ENCODE measurements at places on chromosomes 12 and 14.
A peak's percentile ranks its signal among the peaks of the same experiment; 100 is the strongest.

DNA sequence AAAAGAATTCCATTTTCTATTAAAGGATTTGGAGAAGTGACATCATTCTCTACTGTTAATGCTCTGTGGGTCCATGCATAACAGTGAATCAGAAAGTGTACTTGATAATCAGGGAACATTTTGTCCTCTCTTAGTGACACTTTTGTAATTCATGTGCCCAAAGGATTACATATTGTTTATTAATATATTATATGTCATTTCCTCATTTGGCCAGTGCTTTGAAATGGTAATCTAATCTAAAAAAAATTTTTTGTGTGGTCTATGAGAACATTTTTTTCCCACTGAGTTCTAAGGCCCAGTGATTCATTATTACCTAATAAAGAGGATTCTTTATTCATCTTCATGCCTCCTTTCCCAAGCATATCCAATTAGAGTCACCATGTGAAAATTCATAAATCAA lies 79.7 kb upstream of the MYF6 start:
- DNase-seq: peak; percentile 57

- DNase-seq: no peak
These were observed 1.0 kb downstream of the NAA25 start for GRCh38 chr12:112107306-112108201.

DNA sequence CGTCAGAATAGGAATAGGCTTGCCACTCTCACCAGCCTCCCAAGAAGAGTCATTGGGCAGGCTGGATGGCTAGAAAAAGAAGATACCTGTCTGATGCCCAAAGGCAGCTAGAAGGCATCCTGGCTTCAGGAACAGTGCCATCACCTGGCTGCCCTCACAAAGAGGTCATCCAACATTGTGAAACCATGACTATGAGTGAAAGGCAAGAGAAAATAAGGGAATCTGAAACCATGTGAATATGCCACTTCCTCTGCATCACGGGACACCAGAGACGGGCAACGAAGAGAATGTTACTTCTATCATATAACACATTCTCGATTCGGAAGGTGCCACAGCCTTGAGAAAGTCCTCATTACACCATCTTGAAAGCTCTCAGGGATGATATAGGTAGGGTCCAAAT lies 182.0 kb downstream of the DAD1 start:
- no peak for DNase-seq

- no peak for DNase-seq
These were observed 82.4 kb downstream of the SCAF11 start for GRCh38 chr12:45907955-45908354.

GRCh38 chr14:77659831-77660230 lies 43.4 kb upstream of the SPTLC2 start:
- DNase-seq: no peak

- no peak for DNase-seq
These were observed 2.8 kb downstream of the TESPA1 start for GRCh38 chr12:54981796-54982195.

GRCh38 chr12:108563136-108563803 lies 874 bp downstream of the ISCU start:
- DNase-seq: peak; percentile 80

DNA sequence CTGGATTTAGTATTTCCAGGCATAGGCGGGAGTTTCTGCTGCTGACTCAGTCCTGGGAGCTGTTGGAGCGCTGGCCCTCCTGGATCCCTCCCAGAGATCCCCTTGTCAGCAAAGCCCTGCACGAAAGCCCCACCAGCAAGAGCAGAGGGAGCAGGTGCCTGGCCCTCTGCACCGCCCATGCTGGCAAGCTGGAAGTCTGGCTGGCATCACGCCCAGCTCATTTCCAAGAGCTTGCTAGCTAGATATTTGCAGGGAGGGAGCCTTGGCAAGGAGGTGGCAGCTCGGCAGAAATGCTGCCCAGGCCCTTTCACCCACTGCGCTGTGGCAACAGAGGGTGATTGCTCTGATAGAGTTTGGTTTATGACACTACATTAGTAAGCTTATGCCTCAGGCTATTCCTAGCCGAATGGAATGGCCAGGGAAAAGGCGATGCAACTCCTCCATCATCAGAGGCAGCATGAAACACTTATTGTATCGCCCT lies 193.9 kb downstream of the EMP1 start:
- peak; percentile 92 for DNase-seq

DNA sequence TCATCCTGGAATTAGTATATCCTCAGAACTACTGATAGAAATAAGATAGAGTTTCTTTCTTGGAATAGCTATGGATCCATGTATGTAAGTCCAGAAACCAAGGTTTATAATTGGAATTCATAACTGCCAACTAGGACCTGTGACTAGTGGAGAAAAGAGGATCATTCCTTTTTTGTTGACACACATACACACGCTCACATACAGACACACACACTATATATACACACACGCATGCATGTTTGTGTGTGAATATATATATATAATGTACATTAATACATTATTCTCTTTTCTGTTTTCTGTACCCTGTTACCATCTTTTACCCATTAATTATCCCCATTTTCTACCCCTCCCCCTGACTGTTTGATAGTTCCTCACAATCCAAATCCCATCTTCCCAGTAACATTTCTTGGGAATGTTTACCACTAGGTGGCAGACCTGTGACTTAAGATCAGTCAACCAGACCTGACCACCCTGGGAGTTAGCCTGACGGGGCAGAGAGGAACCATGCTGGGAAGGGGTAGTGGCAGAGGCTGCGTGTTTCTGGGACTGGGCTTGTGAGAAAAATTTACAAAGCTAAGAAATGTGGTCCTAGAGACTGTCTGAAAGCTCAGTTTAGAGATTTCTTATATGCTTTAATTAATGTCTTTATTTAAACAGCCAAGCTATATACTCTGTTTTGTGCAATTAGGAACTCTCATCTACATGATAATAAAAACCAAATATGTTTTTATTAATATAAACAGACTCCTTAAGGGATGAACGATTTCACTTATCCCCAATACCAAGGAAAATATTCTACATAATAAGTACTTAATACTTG lies 308.0 kb downstream of the PPFIA2 start:
- peak; percentile 40 for DNase-seq

DNA sequence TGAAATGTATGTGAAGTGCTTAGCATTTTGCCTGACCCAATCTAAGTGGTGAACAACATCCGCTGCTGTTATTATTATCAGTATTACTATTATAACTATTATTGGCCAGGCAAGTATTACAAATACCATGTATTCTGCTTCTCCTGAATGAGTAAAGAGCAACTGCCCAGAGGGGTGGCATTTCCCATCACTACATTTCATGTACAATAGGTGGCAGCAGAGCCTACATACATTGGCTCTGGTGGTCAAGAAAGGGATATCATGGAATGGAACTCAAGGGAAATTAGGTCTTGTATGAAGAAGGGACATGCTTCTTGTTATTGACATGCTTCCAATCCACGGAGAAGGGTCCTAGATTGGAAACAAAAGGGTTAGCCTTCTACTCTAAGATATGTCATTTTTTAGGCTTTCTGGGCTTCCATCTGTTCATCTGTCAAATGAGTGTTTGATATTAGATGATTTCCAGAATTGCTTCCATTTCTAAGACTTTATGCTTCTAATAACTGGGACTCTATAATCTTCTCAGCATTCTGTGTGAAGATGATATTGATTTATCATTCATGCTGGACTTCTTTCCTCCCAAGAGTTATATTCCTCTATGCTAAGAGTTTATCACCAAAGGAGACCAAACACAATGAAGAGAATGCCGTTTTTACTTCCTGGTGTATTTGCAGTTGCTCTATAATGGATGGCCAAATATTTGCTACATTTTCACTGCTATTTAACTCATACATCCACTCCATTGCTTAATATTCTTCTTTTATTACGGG lies 239.1 kb downstream of the SSPN start:
- peak; percentile 60 for DNase-seq

DNA sequence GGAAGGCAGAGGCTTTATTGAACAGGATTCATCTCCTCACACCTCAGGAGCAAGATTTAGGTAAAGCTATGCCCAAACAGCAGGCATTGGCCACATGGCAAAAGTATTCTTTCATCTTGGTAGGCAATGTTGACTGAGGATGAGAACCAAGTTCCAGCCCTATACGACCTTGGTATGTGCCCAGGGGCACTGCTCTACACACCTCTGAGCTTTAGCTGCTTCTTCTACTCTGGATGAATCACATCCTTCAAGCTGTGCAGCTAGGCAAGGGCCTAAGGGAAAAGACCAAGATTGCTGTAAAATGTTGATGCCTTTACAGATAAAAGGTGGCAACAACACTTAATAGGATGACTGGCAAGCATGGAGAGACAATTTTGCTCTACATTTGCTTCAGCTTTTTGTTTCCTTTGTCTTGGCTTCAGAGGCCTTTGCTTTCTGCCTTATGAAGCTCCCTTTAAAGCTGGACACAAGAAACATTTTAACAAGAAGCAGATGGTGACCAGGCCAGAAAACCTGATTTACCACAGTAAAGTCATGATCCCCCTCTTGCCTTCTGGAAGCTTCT lies 183.3 kb upstream of the KITLG start:
- peak; percentile 54 for DNase-seq
